ENCODE measurements at places on chromosomes 5 and 9.

DNA sequence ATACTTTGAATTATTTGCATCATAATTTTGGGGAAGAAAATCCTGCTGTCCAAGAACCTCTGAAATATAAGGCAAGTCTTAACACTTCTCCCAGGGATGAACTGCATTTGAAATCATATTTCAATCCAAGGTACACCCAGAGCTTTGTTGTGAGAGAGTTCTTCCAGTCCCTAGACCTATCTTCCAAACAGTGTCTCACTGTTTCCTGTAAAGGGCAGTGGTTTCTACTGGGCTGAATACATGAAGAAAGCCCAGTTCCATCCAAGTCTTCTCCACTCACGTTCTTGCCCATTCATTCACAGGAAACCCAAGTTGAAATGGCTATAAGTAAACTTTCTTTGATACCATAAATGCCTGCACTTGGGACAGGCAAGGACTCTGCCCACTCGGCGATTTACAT lies 108.3 kb upstream of the LHFPL2 start:
- no peak for DNase-seq

GRCh38 chr9:120933310-120934055 lies 6.9 kb upstream of the TRAF1 start:
- DNase-seq = no peak

DNA sequence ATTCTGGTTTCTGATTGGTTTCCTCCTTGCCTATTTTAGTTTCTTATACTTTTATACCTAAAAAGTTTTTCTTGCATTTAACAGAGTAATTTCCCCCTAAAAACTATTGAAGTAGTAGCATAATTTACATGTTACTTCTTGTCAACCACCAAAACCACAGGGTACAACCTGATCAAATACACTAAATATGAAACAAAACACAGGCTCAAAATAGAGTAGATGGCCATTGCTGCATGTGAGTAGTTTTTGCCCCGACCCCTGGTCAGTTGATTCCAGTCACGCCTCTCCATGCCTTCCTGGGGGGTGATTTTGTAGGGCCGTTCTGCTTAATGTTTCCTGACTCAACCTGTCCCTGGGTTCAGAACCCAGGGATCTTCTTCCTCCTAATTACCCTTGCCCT lies 101.8 kb downstream of the TLE4 start:
- no peak for DNase-seq

GRCh38 chr9:133333011-133333410 lies 3.0 kb downstream of the SURF6 start:
- DNase-seq = no peak

DNA sequence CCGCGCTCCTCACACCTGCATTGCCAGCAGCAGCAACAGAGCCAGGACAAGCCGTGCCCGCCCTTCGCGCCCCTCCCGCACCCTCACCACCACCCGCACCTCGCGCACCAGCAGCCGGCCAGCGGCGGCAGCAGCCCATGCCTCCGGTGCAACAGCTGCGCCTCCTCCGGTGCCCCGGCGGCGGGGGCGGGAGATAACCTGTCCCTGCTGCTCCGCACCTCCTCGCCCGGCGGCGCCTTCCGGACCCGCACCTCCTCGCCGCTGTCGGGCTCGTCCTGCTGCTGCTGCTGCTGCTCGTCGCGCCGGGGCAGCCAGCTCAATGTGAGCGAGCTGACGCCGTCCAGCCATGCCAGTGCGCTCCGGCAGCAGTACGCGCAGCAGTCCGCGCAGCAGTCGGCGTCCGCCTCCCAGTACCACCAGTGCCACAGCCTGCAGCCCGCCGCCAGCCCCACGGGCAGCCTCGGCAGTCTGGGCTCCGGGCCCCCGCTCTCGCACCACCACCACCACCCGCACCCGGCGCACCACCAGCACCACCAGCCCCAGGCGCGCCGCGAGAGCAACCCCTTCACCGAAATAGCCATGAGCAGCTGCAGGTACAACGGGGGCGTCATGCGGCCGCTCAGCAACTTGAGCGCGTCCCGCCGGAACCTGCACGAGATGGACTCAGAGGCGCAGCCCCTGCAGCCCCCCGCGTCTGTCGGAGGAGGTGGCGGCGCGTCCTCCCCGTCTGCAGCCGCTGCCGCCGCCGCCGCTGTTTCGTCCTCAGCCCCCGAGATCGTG lies 517 bp downstream of the KCNN2 start:
- no peak for DNase-seq

DNA sequence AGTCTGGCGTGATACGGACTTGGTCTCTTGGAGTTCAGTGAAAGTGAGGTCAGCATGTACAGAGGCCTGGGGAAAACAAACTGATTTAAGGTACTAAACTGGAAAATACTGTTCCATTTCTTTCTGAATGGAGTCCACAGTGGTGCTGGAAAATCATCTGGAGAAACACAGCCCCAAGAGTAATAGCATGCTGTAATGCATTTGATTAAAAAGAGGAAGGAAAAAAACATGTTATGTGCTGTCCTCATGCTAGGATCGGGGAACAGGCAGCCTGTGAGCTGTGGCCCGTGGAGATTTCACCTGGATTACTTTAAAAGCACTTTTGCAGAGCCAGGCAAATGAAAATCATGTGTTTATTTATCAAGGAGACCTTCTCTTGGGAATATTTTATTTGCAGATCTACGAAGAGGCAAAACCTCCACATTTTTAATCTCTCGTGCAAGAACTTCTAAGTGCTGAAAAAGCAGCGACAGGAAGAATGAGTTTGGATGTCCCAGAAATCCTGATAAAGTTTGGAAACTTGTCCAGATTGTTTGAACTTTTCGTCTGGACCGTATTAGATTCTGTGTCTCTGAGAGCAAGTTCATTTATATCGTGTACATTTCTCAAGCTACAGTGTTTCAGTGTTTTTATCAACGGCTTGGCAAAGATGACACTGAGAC lies 228.8 kb downstream of the GAS1 start:
- DNase-seq = no peak

DNA sequence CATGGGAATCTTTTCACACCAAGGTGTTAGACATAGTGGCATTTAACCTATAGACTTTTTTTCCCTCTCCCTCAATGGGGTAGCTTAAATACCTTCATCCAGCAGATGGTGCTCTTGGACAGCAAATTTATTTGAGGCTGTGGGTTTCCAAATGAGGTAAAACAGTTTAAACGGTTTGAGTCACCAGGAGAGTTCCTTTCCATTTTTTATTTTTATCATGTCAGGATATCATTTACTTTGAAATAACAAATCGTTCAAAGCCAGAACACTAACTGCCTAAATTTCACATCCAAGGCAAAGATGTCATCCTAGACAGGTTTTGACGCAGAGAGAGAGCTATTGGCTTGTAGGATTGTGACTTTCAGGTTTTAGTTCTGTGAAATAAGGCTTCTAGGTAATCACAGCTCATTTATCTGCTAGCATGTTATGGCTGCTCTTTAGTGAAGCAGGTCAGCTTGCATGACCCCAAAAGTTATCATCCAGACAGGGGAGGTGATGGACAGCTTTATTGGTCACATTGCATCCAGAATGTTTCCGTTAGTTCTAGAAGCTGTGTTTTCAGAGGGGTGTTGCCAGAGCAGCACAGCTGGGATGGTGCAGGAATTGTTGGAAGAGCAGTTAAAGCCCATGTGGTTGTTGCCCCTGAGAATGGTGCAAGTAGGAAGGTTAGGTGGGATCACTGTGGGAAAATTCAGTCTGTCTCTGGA lies 69.8 kb downstream of the KDM4C start:
- no peak for DNase-seq

DNA sequence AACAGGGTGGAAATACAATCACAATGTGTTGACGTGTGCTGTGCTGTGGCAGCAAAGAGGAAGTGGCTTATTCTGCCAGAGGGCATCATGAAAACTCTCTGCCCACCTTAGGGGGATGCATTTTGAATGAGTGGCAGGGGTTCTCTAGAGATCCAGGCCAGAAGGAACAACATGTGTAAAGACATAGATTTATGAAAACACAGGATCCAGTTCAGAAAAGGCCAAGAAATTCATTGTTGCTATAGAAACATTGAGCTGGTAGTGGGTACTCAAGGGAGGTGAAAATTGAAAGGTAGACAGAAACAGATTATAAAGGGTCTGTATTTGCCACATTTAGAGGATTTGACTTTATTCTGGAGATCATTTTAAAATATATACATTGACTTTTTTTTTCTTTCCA lies 417.7 kb downstream of the ENC1 start:
- no peak for DNase-seq

- no peak for DNase-seq
Measured at GRCh38 chr5:115875447-115875846, 33.7 kb downstream of the AP3S1 start.

DNA sequence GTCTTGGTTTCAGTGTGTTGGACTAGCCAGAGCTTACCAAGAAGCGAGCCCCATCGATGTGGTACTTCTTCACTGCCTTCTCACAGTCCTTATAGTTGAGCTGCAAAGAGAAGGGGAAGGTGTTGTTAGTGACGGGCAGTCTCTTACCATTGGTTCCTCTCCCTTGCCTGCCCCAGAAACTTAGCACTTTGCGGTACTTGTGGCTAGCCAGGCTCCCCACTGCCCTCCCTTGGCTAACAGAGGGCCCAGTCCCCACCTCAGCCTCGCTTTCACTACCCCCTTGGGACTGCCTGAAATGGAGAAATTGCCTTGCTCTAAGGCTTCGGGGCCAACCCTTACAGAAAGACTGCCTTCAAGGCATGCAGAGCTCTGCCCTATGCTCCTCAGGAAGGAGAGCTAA lies 4.3 kb downstream of the LCP2 start:
- DNase-seq = no peak

- DNase-seq = no peak
Measured at GRCh38 chr5:172426086-172426485, 28.2 kb downstream of the SH3PXD2B start.

DNA sequence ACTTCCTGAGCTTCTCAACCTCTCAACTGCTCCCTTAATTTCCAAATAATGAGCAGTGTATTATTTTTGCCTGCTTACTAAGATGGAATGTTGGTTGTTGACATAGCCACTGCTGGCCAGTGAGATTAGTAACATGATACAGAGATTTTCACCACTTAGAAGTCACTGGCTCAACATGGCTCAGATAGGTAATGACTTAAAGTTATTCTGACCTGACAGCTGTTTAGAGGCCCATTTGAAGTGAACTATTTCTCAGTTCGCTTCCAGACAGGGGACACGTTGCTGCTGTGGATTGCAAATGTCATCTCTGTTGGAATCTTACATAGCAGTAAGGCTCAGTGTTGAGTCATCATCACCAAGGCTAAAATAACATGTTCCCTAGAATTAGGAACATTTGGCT lies 490.2 kb downstream of the TLE4 start:
- DNase-seq = no peak

GRCh38 chr5:159096924-159097783 lies 2.6 kb downstream of the EBF1 start:
- DNase-seq = no peak

DNA sequence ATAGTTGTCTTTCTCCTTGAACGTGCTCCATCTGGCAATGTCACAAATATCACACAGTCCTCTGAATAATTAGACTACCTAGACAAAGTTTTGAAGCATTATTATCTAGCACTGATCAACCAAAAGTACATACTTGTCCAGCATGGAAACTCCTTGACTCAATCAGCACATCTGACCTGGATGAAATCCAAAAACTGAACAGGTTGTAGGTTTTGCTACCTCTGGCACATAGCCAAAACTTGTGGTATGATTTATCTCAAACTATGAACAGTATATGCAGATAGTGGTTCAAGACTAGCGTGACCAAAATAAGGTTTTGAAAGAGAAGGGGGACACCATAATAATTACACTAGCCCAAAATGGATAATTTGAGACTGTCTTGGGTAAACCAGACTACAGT lies 158.1 kb downstream of the ARRDC3 start:
- no peak for DNase-seq

DNA sequence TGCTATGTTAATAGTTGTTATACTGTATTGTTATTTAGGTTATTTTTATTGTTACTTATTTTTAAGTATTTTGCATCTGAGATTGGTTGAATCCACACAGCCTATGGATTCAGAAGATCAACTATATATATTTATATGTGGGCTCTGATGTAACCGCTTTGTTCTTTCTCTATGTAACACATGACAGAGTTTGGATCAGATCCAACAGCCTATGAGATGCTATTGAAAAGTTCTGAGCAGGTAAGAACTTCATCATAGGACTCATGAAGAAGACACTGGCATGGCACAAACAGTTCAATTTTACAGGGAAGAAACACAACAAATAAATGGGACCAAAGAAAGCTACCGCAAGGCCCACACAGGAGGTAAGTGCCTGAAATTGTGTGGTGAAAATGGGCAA lies 93.4 kb downstream of the GNAQ start:
- no peak for DNase-seq

DNA sequence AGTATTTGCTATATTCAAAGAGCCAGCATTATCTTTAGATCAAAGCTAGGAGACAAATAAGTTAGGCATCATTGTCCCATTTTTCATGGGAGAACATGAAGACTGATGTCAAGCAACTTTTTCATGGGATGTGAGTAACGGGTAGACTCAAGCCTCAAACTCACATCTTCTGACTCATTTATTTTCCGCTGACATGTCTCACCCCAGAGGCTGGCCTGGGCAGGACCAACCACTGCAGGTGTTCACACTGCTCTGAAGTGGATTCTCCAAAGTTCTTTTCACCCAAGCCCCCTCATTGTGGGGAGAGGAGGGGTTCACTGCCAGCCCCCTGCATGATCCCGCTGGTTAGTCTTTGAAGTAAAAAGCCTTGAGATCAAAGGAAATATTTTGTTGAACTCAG lies 34.9 kb upstream of the BASP1 start:
- no peak for DNase-seq

DNA sequence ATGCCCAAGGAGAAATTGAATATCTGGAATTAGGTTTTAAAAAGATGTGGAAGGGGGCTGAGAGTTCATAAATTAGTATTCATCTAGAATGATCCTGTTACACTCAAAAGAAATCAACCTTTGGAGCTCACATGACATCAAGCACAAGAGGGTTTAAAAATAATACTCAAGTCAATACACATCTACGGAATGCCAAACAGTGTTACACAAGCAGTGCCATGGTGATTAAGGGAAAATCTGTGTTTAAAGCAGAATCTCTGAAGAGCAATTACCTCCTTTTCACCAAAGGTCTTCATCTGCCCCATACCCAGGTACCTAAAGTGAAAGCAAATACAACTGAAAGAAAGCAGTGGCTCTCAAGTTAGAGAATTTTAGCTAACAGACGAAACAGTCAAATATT lies 261.6 kb downstream of the NFIB start:
- DNase-seq = no peak

- DNase-seq = no peak
Measured at GRCh38 chr5:135126688-135127438, 92.8 kb upstream of the PITX1 start.

DNA sequence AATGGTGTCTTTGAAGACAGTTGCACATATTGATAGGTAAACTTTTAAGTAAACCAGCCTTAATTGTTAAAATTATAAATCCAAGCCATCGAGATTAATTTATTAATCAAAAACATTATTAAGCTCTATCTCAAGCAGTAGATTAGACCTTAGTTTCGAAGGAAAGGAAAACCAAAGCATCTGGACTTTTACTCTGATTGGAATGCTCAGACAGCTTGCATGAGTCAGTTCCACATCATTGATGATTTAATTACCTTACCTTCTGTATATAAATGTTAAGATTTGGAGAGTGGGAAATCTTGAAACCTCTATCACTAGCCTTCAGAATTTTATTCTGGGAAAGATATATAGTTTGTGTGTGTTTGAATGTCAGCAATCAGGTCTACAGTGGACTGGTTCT lies 23.9 kb downstream of the DCP2 start:
- no peak for DNase-seq
